Cardiac atrium fibroblast (primary cell): ENCODE measurements at places on chromosomes 16 and 17. TPM values are rescaled to one million over a fixed set of nuclear protein-coding genes. Genes with fewer than 3 reads are reported as not detected.

Gene TMC5
- total RNA-seq: not detected in 2 replicates

Gene GNGT2
- not detected in 2 replicates for total RNA-seq

Gene FBXO39
- not detected in 2 replicates for total RNA-seq

Gene CASKIN2
- total RNA-seq: 6.9 and 12.3 TPM in 2 replicates

Gene CES1
- 5.6 and 9.4 TPM in 2 replicates for total RNA-seq

Gene FBXL16
- 1.9 and 2.9 TPM in 2 replicates for total RNA-seq

Gene PMP22
- 64.3 and 67.1 TPM in 2 replicates for total RNA-seq

Gene ADGRG1
- 3.9 and 5.6 TPM in 2 replicates for total RNA-seq

Gene BCL6B
- 0.90 and 4.7 TPM in 2 replicates for total RNA-seq

Gene MAPT
- 0.18 TPM in 1 of 2 replicates, not detected in the other for total RNA-seq

Gene SLC5A11
- total RNA-seq: not detected in 2 replicates

Gene DPEP3
- not detected in 2 replicates for total RNA-seq

Gene KPNB1
- total RNA-seq: 223 and 263 TPM in 2 replicates

Gene CLEC18A
- not detected in 2 replicates for total RNA-seq

Gene ZNF205
- 10.7 and 13.8 TPM in 2 replicates for total RNA-seq

Gene NPIPB13
- total RNA-seq: 0.18 and 1.5 TPM in 2 replicates
